Central memory CD8-positive, alpha-beta T cell (primary cell): ENCODE measurements at places on chromosomes 4 and X.

DNA sequence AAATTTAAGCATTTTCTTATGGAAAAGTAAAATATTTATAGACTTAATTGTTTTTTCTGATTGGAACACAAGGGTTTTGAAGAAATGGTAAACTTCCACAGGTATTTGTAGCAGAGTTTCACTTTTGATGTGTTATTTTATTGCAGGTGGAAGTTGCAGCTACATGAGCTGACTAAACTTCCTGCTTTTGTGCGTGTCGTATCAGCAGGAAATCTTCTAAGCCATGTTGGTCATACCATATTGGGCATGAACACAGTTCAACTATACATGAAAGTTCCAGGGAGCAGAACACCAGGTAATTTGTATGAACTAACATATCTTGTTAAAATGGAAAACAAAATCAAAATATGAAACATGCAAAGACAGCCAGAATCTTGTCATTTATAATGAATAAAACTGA is 117.4 kb downstream of the DIPK2B start:
- no peak for DNase-seq

DNA sequence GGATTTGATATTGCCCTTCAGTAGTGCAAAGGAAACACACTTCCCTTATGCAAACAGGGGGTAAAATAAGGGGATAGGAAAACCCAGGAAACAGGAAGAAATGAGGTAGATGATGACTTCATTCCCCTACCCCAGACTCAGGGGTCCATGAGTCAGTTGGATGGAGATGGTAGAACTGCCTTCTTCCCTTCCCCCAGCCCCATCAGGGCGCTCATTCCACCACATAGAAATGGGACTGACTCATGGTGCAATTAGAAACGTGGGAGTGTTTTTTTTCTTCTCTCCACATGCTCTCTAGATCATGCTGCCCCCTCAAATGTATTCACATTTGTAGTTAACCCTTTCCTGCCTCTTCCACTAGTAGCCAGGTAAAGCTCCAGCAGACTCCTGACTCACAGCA is 23.1 kb upstream of the ARMCX2 start:
- no peak for DNase-seq

- DNase-seq, result no peak
These were observed 125.2 kb downstream of the NEXMIF start for GRCh38 chrX:74800062-74800461.

DNA sequence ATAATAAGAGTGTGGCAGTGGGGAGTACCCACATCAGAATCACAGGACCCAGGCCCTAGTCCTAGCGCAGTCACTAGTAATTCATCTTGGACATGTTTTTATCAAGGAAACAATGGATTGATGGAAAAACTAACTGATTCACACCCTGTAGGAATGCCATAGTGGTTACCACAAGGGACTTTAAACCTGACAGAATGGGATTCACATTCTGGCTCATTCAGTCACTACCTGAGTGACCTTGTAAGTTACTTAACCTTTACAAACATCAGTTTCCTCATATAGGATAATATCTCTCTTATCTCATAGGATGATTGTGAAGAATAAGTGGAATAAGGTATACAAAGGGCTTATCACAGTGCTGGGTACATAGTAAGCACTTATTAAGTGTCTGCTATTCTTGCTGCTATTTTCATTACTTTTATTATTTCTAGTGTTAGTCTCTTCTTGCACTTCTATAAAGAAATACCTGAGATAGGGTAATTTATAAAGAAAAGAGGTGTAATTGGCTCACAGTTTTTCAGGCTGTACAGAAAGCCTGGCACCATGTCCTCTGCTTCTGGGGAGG is 247.5 kb upstream of the KLF3 start:
- no peak for DNase-seq

DNA sequence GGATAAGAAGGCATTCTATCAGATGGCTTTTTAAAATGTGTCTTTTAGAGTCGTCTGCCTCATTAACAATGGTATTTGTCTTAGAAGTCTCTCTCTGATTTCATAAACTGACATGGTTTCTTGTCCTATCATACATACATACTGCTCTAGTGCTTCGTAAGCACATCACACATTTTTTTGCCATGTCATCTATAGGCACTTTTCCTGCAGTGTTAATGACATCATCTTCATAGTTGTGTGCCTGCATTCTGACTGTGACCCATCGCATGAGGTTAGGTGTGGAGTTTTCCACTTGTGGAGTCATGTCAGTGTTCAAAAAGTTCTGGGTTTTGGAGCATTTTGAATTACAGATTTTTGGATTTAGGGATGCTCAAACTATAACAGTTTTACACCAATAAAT is 361.6 kb upstream of the SPOCK3 start:
- DNase-seq, result no peak

GRCh38 chrX:120305531-120306141 is 5.6 kb downstream of the TMEM255A start:
- no peak for DNase-seq

DNA sequence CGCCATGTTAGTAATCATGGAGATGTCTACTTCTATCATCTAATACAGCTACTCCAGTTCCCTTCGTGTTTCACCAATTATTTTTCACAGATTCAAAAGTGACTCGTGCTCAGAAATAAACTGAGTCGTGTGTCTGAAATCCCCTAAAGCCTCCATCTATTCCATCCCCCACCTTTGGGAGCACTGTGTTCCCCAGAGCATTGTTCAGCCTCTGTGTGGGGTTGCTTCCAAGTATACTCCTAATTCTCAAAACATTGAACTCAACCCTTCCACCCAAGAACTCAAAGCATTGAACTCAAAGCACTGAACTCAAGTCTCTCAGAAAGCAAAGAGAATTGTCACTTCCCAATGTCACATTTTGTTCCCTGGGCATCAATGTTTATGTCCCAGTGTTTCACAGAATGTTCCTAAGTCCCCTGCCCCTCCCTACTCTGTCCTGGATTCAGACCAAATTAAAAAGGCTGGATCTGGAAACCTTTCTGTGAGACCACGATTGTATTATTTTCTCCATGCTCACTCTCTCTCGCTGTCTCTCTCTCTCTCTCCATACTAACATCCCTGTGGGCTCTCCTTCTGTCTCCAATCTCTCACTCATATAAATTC is 138.5 kb upstream of the QRFPR start:
- no peak for DNase-seq

GRCh38 chrX:125736008-125736729 is 416.5 kb downstream of the TEX13C start:
- no peak for DNase-seq

GRCh38 chr4:166174717-166175490 is 301.9 kb downstream of the TLL1 start:
- DNase-seq, result no peak

DNA sequence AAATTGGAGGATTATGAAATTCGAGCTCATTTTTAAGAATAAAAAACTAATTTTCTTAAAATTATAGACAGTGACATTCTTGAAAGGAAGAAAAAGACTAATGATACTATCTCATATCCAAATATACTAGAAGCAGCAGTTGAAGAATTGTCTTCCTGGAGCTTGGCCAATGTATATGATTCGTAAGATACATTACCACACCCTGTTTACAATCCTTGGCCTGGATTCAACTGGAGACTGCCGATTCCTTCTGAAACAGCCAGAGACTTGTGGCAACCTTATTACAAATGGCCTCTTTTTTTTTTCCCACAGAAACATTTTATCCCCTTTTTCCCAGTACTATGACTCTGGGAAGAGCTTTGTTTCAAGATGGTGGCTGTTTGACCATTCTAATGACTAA is 571.2 kb upstream of the FAT1 start:
- DNase-seq, result no peak

GRCh38 chrX:136694431-136695087 is 46.6 kb downstream of the CD40LG start:
- DNase-seq, result peak; percentile 13

DNA sequence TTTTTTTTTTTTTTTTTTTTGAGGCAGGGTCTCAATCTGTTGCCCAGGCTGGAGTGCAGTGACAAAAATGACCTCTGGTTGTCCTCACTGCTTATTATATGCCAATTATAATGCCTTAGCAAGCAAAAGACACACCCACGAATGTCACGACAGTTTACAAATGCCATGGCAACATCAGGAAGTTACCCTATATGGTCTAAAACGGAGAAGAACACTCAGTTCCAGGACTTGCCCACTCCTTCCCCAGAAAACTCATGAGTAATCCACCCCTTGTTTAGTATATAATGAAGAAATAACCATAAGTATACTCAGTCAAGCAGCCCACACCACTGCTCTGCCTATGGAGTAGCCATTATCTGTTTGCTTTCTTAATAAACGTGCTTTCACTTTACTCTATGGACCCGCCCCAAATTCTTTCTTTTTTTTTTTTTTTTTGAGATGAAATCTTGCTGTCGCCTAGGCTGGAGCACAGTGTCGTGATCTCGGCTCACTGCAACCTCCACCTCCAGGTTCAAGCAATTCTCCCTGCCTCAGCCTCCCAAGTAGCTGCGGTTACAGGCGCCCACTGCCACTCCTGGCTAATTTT is 106.2 kb downstream of the SMIM20 start:
- no peak for DNase-seq

GRCh38 chr4:60155088-60155487 is 1045.0 kb upstream of the ADGRL3 start:
- DNase-seq, result no peak

GRCh38 chr4:71338846-71339593 is at the start of gene SLC4A4:
Gene SLC4A4, plus strand, starts transcription at chr4:71339020.
- no peak for DNase-seq

GRCh38 chr4:165844161-165844560 is 28.9 kb upstream of the TLL1 start:
- DNase-seq, result no peak

DNA sequence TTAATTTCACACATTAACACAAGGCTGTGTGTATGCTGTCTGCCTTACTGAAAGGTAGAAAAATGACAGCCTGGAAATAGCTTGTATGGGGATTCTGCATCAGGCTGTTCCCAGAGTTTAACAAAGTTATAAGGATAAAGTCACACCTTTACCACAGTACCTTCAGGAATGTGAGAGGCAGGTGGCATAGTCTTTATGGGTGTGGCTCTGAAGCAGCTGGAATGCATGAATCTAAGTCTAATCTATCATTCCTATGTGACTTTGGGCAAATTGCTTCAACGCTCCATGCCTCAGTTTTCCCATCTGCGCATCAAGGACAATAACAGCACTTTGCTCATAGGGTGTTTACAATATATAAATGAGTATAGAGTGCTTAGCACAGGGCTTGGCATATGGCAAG is 84.2 kb upstream of the EGFL6 start:
- no peak for DNase-seq

GRCh38 chr4:67087897-67088296 is 457.4 kb downstream of the CENPC start:
- DNase-seq, result no peak

DNA sequence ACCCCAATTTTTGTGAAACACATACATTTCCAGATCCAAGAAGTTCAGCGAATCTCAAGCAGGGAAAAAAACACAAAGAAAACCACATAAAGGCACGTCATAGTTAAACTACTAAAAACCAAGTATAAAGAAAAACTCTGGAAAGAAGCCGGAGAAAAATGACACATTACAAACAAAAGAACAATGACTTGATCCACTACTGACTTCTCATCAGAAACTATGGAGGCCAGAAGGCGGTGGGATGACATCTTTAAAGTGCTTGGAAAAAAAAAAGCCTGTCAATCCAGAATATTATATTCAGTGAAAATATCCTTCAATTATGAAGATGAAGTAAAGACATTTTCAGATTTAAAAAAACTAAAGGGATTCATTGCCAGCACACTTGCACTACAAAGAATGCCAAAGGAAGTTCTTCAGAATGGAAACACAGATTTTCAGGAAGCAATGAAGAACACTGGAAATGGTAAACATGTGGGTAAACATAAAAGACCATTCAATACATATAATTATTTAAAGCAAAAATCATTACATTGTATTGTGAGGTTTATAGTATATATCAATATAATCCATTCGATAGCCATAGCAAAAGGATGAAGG is 32.6 kb upstream of the PPP2R2C start:
- DNase-seq, result no peak
